ENCODE measurements at places on chromosomes 12 and 14.

- no peak for DNase-seq
Observed at GRCh38 chr14:34678306-34678705, 36.1 kb downstream of the CFL2 start.

- no peak for DNase-seq
Observed at GRCh38 chr14:99271221-99271941, 616 bp downstream of the BCL11B start.

DNA sequence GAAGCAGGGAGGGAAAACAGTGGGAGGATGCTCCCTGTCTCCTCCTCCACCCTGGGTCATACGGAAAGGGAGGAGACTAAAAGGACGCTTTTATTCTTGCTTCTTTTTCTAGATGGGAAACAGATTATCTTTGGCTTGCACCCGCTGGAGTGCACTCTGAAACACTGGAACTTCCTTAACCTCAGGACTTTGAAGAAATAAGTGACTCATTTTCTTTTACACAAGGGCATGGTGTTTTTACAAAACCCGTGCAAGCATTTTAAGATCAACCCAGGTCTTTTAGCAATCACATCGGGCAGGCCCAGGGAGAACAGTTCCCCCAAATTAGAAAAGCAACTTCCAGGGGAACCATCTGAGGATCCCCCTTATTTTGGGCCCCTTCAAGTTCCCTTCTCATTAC, 80.9 kb upstream of the TSPAN11 start:
- DNase-seq: no peak

- DNase-seq: no peak
Observed at GRCh38 chr12:131856366-131857097, 28.3 kb downstream of the MMP17 start.

GRCh38 chr14:49732896-49733295, 35.1 kb upstream of the KLHDC2 start:
- no peak for DNase-seq

- DNase-seq: no peak
Observed at GRCh38 chr14:64210216-64210615, 84.0 kb downstream of the ESR2 start.

All from T-cell (primary cell).